ENCODE measurements at places on chromosomes 1 and 21. TPM values are rescaled to one million over a fixed set of nuclear protein-coding genes. Genes with fewer than 3 reads are reported as not detected.

The CFHR5 gene
- polyA plus RNA-seq: not detected

The UBXN10 gene
- polyA plus RNA-seq: not detected

The LEMD1 gene
- polyA plus RNA-seq: not detected

The PEX19 gene
- 22.8 TPM for polyA plus RNA-seq

The GNG12 gene
- 90.3 TPM for polyA plus RNA-seq

The PAQR6 gene
- 1.6 TPM for polyA plus RNA-seq

The LGR6 gene
- not detected for polyA plus RNA-seq

DNA sequence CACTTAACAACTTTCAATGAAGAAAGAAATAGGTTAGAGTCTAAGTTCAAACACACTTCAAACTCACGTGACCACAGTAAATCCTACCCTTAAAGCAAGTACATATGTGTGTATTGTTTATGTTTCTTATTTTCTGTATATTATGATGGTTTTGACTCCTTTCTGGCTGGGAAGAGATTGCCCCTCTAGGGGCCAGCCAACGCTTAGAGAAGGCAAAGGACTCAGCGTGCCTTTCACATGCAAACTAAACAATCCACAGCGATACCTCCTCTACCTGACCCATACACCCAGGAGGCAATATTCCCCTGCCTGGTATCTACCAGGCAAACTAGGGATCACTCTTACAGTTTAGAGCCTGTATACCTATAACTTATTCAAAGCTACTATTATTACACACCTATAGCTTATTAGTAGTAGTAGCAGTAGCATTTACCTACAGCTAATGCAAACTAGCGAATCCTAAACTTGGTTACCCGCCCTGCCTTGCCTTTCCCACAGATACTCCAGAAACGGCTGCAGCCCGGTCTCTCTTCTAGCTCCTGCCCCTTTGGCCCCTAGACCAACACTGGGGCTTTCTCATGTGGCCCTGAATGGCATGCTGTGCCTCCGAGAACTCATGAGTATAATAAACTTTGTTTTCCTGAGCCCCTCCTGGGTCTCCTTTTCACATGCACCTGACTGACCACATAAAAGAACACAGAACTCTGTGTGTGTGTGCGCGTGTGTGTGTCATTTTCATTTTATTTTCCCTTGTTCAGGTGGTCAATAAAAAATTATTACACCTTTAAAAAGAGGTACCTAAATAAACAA lies 14.0 kb downstream of the NRIP1 start:
- DNase-seq: no peak

DNA sequence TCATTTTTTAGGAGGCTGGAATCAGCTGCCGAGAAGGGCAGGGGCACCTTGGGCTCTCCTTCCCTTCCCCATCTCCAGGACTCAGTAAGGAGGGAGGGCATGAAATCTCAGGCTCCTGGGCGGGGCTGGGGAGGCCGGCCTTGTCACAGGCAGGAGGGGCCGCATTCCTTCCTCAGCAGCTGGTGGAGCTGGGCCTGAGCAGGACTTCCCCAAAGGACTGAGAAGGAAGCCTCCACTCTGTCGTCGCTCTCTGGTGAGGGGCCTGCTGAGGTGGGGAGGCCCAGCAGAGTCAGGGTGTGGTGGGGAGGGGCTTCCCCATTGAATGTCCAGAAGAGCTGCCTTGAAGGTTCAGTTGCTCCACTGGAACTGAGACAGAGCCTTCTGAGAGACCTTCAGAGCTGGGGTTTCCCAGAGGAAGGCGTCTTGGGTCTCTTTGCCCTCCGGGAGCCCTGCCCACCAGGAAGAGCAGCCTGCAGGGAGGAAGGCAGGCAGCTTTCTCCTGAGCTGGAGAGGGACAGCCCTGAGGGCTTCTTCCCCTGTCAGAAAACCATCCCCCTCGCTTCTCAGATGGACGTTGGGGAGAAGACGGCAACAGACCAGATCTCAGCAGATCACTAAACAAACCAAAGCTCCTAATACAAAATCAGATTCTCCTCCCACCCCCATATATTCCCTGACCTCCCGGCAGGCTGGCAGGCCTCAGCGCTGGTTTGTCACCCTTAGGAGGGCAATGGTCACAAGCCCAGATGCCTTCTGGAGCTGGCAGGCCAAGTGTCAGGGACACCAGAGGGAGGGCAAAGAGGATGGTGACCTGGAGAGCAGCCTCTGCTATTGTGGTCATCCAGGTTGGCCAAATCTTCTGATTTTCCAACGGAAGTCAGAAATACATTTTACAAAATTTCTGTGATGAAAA lies 10.7 kb downstream of the KCNA10 start:
- DNase-seq: no peak

DNA sequence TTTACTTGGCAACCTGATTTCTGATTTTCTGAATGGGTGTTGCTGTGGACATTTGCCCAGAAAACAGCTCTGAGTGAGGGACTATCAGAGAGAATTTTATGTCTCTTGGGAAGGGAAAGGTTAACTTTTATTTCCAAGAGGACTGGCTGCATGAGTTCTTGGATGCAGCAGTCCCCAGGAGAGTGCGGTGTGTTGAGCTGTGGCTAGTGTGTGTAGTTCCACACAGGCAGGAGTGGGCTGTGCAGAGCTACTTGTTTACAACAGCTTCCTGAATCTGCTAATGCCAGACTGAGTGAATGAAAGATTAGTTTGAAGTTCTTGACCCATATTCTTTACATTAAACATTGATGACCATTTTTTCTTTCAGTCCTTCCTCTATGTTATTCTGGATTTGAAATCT lies 41.0 kb upstream of the APOBEC4 start:
- peak; percentile 11 for DNase-seq

DNA sequence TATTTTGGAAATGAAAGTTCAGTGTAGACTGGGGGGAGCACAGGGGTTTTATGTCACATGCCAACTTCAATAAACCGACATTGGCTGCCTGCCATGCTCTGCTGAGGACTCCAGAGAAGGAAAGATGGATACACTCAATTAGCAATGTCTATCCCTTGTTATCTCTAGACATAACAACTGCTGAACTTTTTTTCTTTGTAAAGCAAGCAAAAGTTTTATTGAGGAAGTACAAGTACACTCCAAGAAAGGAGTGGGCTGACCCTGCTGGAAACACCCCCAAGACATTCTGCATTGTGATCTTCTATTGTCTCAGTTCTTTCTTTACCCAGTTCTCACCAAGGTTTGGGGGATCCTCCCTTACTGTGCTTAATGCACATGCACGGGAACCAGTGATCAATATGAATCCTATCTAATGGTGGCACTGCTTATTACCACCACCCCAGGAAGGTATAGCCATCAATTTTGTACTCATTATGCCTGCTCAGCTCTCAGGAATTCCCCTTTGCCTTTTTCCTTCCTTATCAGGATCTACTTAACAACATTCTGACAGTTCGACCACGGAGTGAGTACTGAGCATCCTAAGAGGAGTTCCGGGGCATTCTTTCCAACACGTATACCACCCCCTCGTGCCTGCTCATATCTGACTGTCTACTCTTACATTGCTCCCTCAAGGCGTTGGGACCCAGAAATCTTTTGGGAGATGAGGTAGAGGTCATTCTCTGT lies 28.7 kb downstream of the SYNJ1 start:
- peak; percentile 61 for DNase-seq

DNA sequence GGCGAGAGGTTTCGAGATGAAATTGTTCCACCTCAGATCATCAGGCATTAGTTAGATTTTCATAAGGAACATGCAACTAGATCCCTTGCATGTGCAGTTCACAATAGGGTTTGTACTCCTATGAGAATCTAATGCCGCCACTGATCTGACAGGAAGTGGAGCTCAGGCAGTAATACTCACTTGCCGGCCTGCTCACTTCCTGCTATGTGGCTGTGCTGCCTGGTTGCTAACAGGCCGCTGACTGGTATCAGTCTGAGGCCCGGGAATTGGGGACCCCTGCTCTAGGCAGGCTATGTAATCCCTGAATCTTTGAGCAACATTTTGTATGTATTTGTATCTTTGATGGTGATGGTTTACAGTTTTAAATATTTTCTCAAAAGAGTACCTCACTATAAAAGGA lies 32.5 kb downstream of the XKR8 start:
- DNase-seq: peak; percentile 60

GRCh38 chr1:85934516-85934915 lies 222.1 kb downstream of the COL24A1 start:
- no peak for DNase-seq

- DNase-seq: no peak
These were observed 143.4 kb downstream of the ZZZ3 start for GRCh38 chr1:77538956-77539518.

DNA sequence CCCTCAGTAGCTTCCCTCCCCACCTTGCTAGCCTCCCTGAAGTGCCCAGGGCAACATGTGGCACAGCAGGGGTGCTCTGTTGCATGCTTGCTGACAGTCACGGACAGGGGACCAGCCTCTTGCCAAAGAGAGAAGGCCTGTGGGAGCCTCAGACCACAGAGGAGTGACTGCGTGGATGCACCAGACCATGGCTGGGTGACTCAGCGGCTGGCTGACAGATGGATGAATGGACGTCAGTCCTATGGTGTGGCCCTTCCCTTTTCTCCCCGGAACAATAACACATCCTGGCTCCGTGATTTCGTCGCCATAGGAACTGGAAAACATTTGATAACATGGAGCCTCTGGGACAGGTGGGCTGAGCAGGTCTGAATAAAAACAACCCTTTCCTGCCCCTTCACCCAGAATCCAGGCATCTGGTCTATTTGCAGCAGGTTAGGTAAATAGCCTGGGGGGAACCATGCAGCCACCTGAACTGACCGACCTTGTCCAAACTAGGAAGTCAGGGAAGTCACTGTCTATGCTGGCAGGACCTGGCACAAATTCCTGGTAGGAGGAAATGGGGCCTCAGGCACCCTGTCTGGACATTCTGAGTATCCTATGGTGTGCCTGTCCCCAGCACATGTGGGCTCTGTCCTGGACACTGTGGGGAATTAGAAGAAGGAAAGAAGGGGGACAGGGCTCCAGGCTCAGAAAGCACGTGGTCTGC lies 53.3 kb downstream of the NENF start:
- peak; percentile 35 for DNase-seq

GRCh38 chr1:81699234-81699633 lies 101.5 kb upstream of the ADGRL2 start:
- no peak for DNase-seq

GRCh38 chr1:234512451-234512861 lies 33.5 kb upstream of the TARBP1 start:
- DNase-seq: no peak

GRCh38 chr1:215887627-215888026 lies 320.5 kb downstream of the KCTD3 start:
- DNase-seq: no peak

- DNase-seq: no peak
These were observed 98.7 kb upstream of the DAB1 start for GRCh38 chr1:57522575-57522974.

DNA sequence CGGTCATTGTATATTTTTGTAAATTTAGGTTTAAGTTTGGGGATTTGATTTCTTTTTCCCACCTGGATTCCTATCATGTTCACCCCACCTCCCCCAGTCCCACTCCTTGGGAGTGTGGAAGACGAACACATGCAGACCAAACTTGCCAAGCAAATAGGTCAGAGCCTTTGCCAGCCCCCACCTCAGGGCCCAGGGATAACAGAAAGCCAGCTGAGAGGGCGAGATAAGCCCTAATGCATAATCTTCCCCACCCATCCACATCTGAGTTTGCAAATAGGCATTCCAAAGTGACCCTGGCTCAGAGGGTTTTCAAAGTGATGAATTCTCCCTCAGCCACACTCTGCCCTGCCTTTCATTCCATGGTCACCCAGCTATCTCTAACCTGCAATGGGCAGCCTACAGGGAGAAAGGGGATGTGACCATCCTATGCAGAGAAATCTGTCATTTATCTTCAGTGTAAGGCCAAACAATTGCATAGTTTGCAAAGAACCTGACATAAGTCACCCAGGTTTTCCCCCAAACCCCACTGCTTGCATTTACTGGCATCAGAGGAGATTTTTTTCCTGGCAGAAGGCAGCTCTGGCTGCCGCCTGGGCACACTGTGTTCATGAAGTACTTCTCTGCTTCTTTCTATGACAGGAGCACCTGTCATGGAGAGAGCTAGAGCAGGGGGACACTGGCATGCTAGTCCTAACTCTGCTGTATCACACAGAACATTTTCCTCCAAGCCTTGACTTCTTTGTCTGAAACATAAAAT lies 69.0 kb upstream of the NFIA start:
- DNase-seq: no peak

DNA sequence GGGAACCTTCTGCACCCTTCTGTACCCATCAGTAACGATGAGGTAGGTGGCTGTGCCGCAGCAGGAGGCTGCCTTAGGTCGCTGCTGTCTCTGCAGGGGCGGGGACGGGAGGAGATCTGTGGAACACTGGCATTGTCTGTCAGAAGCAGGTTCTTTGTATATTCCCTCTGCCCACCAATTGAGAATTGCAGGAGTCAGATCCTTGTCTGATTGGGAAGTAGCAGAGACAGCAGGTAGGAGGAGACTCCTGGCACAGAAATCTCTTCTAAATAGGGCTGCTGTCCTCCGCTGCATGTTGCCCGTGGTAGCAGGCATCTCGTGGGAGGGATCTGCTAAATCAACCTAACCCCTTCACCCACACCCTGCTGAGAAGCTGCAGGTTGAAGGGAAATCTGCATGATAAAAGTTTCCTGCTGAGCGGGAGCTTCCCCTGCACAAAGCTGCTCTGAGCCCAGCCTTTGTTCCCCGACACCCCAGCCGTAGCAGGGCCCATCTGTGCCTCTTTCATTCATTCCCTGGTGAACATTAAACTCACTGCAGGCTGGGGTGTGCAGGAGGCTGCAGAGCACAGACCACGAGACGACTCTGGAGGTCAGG lies 15.9 kb downstream of the SARS1 start:
- DNase-seq: no peak

- peak; percentile 15 for DNase-seq
These were observed 74.1 kb upstream of the IRF2BP2 start for GRCh38 chr1:234683861-234684632.

- peak; percentile 65 for DNase-seq
These were observed 222.8 kb upstream of the ZRANB2 start for GRCh38 chr1:71303617-71304041.

GRCh38 chr1:93720956-93721626 lies 39.5 kb upstream of the BCAR3 start:
- DNase-seq: no peak

DNA sequence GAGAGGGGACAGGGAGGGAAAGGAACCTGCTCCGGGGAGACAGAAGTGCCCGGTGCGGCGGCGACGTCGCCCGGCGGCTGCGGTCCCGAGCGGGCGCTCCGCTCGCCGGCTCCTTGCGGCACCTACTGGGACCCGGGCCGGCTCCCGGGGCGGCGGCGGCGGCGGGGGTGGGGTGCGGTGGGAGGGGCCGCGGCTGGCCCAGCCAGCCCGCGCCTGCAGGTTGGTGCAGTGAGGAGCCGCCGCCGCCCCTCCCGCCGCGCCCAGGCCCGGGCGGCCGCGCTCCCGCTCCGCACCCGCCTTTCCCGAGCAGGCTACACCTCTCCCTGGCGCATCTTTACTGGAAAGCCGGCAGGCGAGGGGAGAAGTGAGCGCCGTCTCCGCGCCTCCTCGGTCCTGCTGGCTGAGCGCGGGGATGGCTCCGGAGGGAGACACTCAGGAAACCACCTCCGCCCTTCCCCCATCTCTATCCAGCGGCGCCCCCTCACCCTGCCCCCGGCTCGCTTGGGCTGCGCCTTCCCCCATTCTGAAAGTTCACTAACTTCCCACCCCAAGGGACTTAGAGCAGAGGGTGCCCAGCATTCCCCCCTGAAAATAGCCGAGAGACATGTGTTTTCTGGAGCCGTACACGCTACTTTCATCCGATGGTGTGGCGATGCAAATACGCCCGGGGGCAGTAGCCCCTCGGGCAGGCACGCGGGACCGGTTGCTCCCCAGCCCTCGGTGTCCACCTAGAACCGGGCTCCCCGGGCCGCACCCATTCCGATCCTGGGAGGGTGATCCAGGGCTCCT lies at the start of gene PLD5:
PLD5 (minus strand) TSS at position 127 of the 789 bp plus-strand sequence.
- DNase-seq: no peak

- DNase-seq: no peak
These were observed 186.4 kb downstream of the FMN2 start for GRCh38 chr1:240278082-240278481.

Data from endothelial cell of umbilical vein (primary cell).